ENCODE measurements at places on chromosomes 16 and 17.
A peak's percentile ranks its signal among the peaks of the same experiment; 100 is the strongest.

DNA sequence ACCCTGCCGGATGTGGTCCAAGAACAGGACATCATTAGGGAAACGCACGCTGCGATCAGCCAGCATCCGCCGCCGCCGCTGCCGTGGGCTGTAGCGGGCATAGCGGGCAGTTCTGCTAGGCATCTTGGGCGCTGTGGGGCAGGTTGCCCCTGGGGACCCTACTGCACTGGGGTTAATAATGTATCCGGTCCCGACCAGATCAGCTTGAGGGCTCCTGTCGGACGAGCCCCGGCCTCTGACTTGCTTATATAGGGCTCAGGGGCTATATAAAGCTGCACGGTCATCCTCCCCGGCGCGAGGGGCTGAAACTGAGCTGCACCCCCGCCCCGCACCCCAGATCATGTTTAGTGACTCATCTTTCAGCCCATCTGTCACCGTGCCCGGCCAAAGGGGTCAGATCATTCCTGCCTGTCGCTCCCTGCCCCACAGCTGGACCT, at the start of gene PPP1R27:
Gene PPP1R27 (minus strand): TSS at position 220 of the 437 bp plus-strand sequence. CDS start 97 bp downstream, at position 123.
- no peak for DNase-seq

GRCh38 chr16:79420493-79420892, 180.0 kb downstream of the MAF start:
- no peak for DNase-seq

GRCh38 chr16:9047689-9048301, 43.6 kb upstream of the HAPSTR1 start:
- DNase-seq: peak; percentile 98

DNA sequence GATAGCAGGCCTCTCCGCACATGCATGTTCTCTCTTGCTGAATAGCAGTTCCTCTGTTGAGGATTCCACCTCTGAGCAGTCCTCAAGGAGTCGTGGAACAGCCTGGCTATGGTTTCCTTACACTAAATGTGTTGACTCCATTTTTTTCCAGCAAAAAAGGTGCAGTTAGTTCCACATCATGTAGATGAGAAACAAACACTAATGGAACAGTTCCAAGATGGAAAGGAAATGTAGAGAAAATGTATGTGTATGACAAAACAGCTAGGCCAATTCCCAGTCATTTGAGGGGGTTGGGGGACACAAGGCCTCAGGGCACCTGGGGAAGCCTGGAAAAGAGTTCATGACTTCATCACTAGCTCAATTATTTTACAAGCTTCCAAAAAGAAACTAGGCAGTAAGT, 90.0 kb downstream of the CFDP1 start:
- no peak for DNase-seq
